ENCODE measurements at places on chromosomes 7 and 10.
A peak's percentile ranks its signal among the peaks of the same experiment; 100 is the strongest.

- no peak for DNase-seq
These were observed 216.3 kb downstream of the USP6NL start for GRCh38 chr10:11395161-11395560.

GRCh38 chr7:132061937-132062336 is 505.5 kb upstream of the PODXL start:
- peak; percentile 21 for DNase-seq

- no peak for DNase-seq
These were observed 87.7 kb downstream of the TSPAN12 start for GRCh38 chr7:120770206-120770605.

DNA sequence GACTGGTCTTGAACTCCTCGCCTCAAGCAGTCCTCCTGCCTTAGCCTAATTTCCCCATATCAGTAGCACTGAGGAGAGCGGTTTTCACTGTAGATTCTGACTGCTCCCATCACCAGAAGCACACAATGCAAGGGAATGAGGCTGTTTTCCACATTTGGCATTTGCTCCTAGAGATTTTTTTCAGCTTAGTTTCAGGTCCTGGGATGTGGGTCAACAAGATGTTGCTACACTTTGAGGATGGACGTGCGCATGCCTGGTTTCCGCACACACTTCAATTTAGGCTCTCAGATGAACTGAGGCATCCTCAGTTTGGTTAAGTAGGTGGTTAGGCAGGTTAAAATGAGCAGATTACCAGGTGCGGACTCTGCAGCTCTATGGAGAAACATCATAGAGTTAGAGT is 287.1 kb upstream of the LYZL1 start:
- no peak for DNase-seq

DNA sequence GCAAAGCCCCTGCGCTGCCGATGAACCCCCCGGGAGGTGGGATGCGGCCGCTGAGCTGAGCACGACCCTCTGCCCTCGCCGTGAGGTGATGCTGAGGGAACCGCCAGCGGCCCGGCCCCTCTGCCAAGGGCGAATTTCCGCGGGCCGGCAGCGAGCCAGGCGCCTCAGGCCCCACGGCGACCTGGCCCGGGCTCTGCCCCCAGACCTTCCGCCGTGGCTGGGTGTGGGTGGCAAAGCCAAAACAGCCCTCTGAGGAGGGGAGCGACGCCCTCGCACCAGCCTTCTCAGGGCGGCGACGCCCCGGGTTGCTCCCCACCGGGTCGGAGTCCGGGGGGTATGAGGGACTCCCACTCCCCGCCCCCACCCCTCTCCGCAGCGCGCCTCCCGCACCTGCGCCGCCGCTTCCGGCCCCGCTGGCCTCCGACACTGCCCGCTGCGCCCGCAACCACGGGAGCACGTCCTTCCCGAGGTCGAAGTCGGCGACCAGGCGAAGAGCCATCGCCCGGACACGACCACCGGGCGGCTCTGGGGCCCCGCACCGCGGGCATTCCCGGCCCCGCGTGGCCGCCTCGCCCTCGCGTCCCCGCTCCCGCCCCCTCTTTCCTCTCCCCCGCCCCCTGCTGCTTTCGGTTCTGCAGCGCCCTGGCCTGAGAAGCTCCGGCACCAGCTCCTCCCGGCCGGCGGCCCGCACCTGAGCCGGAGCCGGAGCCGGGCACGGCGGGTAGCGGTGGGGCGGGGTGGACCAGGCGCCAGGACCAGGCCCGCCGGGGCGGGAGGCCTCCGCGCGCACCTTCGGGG is at the start of gene GSAP:
Gene GSAP, minus strand, starts transcription at position 527 of the 798 bp plus-strand sequence. Its CDS starts 28 bp downstream, at position 499.
- DNase-seq, result no peak

GRCh38 chr7:25900877-25901276 is 251.1 kb upstream of the NFE2L3 start:
- no peak for DNase-seq

DNA sequence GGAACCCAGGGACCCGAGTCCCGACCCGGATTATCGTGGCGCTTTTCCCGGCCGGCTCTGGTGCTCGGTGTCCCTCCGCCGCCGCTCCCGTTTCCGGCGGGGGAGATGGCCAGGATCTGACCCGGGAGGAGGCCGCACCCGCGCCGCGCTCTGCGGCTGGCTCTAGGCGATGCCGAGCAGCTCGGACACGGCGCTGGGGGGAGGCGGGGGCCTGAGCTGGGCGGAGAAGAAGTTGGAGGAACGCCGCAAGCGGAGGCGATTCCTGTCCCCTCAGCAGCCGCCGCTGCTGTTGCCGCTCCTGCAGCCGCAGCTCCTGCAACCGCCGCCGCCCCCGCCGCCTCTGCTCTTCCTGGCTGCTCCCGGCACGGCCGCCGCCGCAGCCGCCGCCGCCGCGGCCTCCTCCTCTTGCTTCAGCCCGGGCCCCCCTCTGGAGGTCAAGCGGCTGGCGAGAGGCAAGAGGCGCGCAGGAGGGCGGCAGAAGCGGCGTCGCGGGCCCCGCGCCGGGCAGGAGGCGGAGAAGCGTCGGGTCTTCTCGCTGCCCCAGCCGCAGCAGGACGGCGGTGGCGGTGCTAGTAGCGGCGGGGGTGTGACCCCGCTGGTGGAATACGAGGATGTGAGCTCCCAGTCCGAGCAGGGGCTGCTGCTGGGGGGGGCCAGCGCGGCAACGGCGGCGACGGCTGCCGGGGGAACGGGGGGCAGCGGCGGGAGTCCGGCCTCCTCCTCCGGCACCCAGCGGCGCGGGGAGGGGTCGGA is 593 bp downstream of the CDK13 start:
- DNase-seq, result no peak

- no peak for DNase-seq
These were observed 78.0 kb downstream of the HIP1 start for GRCh38 chr7:75660566-75661215.

GRCh38 chr10:98649170-98649569 is 202.4 kb upstream of the HPS1 start:
- DNase-seq, result no peak

- DNase-seq, result no peak
These were observed 35.9 kb downstream of the FAM53B start for GRCh38 chr10:124708246-124708779.

- DNase-seq, result no peak
These were observed 42.3 kb upstream of the FOXI2 start for GRCh38 chr10:127694580-127695193.

- DNase-seq, result no peak
These were observed 276.5 kb downstream of the PTPRN2 start for GRCh38 chr7:158310924-158311666.

- DNase-seq, result no peak
These were observed 5.2 kb downstream of the TAX1BP1 start for GRCh38 chr7:27745064-27745583.

GRCh38 chr10:103539751-103540150 is 46.2 kb downstream of the NEURL1 start:
- DNase-seq, result no peak

DNA sequence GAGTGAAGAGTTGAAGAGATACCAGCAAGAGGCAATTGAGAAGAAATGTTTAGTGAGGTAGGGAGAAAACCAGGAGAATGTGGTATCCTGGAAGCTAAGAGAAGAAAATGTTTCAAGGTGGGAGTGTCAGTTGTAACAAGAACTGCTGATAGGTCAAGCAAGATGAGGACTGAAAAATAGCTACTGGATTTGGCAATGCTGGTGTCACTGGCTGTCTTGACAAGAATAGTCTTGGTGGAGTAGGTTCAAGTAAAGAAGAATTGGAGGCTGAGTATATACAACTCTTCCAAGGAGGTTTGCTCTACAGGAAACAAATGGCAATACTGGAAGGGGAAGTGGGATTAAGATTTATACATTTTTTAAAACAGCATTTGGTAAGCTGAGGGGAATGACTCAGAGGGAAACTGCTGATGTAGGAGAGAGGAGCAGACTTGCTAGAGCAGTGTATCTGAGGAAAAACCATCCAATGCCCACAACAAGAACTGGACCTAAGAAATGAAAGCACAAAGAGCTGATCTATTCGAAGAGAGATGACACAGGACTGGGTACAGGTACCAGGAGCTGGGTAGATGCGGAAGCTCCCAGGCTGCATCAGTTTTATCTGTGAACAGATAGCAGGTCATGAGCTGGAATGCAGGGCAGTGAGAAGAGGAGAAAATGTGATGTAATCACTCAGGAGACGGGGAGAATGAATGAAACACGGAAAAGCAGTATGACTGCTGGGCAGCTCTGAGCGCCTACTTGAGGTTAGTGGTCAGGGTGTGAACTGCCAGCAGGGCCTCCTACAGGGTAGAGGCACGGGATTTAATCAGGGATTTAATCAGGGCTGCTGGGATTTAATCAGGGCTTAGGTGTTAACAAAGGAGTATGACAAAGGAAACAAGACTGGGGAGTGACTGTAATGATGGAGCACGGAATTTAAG is 34.5 kb downstream of the FAM25A start:
- peak; percentile 21 for DNase-seq

DNA sequence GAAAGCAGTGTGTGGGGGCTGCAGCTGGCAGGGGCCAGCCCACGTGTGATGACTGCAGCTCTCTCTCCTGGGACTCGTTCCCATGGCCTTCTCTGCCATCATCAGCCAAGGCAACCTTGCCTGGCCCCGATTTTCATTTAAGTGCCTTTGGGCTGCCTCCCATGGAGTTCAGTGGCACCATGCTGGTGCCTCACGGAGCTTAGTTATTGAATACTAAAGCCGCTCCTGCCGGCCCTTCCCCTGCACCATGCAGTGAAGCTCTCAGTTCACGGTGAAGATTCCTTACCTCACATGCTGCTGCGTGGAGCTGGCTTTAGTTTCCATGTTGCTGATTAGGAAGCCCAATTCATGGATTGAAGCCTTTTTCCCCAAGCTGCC is 141.5 kb upstream of the EEPD1 start:
- no peak for DNase-seq

- DNase-seq, result no peak
These were observed at the start of gene RELN for GRCh38 chr7:103989200-103989784. Gene RELN (minus strand): TSS chr7:103989658. CDS start chr7:103989356, 302 bp downstream.

- no peak for DNase-seq
These were observed 7.6 kb upstream of the KCP start for GRCh38 chr7:128918016-128918665.

- DNase-seq, result no peak
These were observed 33.8 kb downstream of the FAM53B start for GRCh38 chr10:124710266-124710881.

GRCh38 chr7:112038353-112038752 is 167.8 kb downstream of the DOCK4 start:
- no peak for DNase-seq

DNA sequence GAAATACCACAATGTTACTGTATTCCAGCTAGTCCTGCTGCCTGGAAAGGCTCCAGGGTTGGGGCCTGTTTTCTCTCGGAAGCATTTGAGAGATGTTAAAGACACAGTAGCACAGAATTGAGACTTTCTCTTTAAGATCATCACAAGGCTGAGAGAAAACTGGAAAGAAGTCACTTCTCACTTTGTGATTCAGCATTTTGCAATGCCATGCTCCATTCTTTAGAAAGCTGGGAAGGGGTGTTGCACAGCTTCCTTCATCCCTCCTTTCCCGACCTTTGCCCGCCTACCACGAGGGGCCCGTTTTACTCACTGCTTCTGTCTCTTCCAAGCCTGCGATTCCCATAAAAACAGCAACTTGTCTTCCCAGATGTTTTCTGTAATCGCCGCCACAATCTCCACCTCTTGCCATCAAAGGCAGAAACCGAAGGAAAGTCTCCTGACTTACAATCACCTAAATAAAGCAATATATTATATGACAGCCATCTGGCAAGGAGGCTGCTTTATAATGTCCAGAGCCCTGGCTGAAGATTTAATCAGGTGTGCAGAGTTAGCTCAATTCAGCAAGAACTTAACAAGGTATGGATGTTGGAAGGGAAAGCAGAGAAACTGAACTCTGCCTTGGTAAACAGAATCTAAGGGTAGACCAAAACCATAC is 18.9 kb downstream of the NOD1 start:
- DNase-seq, result peak; percentile 92

- DNase-seq, result no peak
These were observed 40.8 kb upstream of the TSPAN33 start for GRCh38 chr7:129103561-129104324.

GRCh38 chr10:90917238-90917967 is 3.5 kb downstream of the ANKRD1 start:
- DNase-seq, result no peak

DNA sequence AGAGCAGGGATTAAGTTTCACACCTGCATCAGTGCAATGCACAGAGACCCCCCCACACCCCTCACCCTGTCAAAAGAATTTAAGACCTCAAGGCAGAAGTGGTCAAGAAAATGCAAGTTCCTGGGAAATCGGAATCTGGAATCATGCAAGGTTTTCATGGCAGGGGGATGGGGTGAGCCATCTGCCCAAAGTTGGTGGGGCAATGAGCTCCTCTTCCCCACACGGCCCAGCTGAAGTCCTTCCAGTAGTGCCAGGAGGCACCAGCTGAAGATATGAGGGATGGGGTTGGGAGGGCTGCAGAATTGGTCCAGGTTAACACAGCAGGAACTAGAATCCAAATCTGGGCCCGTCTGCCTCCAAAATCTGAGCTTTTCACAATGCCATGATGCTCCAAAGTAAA is 25.0 kb upstream of the TMEM273 start:
- no peak for DNase-seq

GRCh38 chr10:10542477-10542876 is 475.2 kb upstream of the CELF2 start:
- DNase-seq, result no peak

- DNase-seq, result no peak
These were observed 89.3 kb downstream of the NPY start for GRCh38 chr7:24372961-24373955.

DNA sequence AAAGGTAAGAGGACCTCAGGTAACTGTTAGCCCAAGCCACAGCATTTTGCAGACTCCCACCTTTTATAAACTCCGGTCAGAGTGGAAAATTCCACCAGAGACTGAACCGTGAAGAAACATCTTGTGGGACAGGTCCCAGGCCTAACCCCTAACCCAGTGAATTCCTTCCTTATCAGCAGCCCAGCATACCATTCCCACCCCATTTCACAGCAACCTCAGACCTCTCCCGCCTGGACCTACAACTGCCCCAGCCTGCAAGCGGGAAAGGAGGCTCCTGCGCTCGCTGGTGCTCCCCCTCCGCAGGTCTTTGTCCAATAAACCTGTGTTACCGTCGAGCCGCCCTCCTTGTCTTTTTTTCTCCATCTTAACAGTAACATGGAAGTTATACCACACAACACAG is 736.6 kb downstream of the MAGI2 start:
- DNase-seq, result no peak

DNA sequence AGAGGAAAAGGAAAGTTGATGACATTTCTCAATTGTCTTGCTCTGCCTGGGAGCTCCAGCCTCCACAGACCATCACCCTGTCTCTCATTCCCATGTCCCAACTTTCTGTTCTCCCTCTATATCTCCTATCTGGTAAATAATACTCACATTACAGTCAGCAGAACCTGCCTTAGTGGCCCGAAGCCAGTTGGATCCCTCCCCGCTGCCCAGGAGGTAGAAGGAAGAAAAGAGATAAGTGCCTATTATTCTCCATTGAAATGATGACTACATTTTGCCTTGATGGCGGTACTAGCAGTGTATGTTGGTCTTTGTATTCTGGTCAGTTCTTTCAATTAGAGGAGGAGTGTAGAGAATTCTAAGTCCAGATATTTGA is 91.9 kb downstream of the CSTF2T start:
- DNase-seq, result no peak

- no peak for DNase-seq
These were observed 468.7 kb upstream of the C7orf33 start for GRCh38 chr7:148121847-148122246.

- no peak for DNase-seq
These were observed 30.9 kb upstream of the SMKR1 start for GRCh38 chr7:129471402-129471827.

- DNase-seq, result no peak
These were observed 510.0 kb downstream of the ANKRD7 start for GRCh38 chr7:118734541-118734940.

GRCh38 chr10:75122505-75122904 is 11.0 kb downstream of the SAMD8 start:
- DNase-seq, result no peak

- no peak for DNase-seq
These were observed 263.6 kb upstream of the LRGUK start for GRCh38 chr7:133863362-133864061.

Data from AG04449 (cell line).